ENCODE measurements at places on chromosomes 6 and 20.
A peak's percentile ranks its signal among the peaks of the same experiment; 100 is the strongest.

- DNase-seq = no peak
These were observed 127.4 kb upstream of the HCRTR2 start for GRCh38 chr6:55046869-55047422.

GRCh38 chr20:48194583-48194982 is 409.3 kb upstream of the SULF2 start:
- DNase-seq = no peak

- no peak for DNase-seq
These were observed 236.8 kb upstream of the MARCKS start for GRCh38 chr6:113620386-113620785.

DNA sequence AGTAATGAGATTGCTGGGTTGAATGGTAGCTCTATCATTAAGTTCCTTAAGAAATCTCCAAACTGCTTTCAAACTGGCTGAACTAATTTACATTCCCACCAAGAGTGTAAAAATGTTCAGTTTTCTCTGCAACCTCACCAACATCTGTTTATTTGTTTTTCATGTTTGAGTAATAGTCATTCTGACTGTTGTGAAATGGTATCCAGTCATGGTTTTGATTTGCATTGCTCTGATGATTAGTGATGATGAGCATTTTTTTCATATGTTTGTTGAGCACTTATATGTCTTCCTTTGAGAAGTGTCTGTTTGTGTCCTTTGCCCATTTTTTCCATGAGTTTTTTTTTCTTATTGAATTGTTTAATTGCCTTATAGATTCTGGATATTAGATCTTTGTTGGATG is 24.9 kb downstream of the DEFB125 start:
- no peak for DNase-seq

- DNase-seq = no peak
These were observed 233.4 kb upstream of the ID4 start for GRCh38 chr6:19603721-19604120.

GRCh38 chr20:56626367-56627121 is 2.6 kb upstream of the TFAP2C start:
- DNase-seq = no peak

- no peak for DNase-seq
These were observed 650.5 kb upstream of the DEFB115 start for GRCh38 chr20:30606990-30607389.

DNA sequence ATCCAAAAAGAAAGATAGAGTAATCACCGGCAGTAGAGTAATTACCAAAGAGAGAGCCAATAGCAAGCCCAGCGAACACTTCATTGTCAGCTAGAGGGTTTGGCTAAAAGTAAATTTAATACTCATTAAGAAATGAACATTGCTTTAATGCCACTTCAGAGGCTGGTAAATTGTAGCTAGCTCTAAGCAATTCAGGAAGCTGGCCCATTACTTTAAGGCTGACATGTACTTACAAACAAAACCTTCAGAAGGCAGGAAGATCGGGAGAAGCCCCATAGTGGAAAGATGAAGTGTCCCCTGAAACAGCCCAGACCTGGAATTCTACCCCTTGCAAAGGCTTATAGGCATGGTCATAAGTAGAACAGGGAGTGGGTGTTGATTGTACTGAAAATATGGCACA is 396.6 kb upstream of the ID4 start:
- DNase-seq = no peak

DNA sequence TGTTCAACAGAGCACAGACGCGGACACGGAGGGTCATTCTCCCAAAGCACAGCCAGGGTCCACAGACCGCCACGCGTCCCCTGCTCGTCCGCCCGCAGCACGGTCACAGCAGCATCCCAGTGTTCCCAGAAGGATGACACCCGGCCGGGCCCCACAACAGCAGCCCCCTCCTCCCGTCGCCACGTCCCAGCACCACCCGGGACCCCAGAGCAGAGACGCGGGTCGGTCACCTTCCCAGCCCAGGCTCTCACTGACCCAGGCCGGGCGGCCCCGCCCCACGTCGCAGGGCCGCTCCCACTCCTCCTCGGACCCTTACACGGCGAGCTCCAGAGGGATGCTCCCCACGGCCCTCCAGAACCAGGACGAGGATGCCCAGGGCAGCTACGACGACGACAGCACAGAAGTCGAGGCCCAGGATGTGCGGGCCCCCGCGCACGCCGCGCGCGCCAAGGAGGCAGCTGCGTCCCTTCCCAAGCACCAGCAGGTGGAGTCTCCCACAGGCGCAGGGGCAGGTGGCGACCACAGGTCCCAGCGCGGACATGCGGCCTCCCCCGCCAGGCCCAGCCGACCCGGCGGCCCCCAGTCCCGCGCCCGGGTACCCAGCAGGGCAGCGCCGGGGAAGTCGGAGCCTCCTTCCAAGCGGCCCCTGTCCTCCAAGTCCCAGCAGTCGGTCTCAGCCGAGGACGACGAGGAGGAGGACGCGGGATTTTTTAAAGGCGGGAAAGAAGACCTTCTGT is 64.3 kb downstream of the FNDC1 start:
- DNase-seq = no peak

DNA sequence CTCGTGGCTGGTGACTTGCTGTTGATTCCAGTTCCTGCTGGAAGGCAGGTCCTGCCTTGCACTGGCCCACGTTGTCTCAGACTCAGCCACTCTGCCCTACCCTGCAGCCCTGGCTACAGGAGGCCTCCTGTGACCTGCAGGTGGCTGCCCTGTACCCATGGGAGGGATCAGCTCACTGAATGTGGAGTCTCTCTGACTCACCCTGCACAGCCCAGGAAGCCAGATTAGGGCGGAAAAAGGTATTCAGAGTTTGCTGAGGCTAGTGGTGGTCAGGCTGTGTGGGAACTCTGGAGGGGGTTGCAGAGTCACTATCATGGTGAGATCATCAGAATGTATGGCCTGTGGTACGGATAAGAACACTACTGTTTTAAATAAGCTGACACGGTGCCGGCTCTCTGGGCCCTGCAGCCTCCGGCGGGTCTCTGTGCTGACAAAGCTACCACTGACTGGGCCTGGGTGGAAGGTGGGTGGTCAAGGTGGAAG is 24.7 kb upstream of the PYGB start:
- DNase-seq = peak; percentile 46

DNA sequence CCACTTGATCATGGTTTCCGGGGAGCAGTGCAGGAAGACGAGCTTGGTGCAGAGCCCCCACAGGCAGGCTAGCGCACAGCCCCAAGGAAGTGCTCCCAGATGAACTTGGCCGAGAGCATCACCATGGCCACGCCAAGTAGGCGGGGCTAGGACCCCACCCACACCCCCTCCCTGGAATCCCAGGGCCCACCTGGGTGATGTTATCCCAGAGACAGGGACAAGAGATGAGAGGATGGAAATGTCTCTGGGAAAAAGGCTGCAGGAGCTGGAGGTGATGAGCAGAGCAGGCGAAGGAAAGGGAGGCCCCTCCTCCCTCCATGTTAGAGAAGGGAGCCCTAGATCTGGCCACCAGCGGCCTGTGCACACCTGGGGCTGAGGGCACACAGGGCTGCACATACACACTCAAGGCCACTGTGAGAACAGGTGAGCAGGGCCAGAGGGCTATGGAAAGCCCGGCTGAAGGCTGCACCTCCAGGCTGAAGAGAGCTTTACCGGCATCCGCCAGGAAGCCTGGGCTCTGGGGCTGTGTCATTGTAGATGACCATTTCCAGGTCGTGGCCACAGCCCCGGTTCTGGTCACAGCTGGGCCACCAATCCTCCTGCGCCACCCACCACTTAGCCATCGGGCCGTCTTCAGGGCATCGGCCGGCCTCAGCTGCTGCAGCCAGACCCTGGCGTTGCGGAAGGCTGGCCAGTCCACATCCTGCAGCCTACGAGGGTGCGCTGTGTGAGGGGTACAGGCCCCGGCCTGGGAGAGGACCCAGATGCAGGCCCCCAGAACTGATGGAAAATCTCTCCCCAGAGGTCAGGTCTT is 24.9 kb downstream of the NPEPL1 start:
- no peak for DNase-seq

DNA sequence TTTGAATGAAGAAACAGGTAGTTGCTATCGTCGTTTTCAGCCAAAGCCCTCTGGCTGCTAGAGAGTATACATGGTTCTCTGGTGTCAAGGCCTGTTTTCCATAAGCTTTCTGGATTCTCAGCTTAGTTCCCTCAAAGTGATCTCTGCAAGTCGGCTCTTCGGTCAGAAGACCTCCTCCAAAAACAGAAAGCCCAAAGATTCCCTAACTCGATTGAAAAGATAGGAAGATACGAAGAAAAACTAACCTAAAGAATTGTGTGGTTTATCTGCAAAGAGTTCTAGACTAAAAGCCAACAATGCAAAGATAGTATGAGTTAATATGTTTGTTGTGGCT is 545 bp upstream of the ASCC3 start:
- DNase-seq = peak; percentile 66

- DNase-seq = no peak
These were observed 22.2 kb downstream of the PGBD1 start for GRCh38 chr6:28303570-28303969.

GRCh38 chr20:1630186-1630585 is 10.4 kb upstream of the SIRPB1 start:
- no peak for DNase-seq

GRCh38 chr6:83490217-83490807 is 22.0 kb upstream of the PRSS35 start:
- no peak for DNase-seq

GRCh38 chr6:5638666-5639065 is 368.1 kb downstream of the NRN1 start:
- no peak for DNase-seq

DNA sequence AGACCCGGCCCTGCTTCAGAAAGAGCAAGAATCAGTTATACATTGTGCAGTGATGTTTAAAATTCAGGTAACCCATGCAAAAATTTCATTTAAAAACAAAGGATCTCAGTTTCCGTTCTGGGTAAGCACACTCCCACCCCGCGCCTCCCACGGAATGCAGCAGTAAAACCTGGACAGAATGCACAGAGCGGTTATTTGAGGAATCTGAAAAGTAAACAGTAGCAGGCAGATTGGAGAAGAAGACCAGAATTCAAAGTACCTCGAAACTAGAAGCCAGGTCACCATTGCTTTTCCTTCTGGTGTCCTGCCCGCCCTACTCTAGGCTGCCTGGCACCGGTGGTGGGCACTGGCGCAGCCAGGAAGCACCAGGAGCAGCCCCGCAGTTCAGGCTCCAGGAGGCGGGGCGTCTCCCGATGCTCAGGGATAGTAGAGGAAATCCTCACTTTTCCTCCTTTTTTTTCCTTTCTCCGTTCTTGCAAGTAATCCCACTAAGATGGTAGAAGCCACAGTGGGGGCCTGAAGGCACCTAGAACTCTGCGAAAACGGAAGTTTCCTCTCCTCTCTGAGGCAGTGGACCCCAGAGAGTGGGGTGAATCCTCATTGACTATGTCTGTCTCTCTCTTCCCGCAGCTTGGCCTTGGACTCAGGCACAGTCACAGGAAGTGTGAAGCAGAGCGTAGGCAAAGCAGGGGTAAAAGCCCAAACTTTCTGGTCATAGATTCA is 28.3 kb downstream of the METTL24 start:
- no peak for DNase-seq

- peak; percentile 82 for DNase-seq
These were observed 40.0 kb downstream of the MYLIP start for GRCh38 chr6:16168858-16169257.

GRCh38 chr6:112233847-112234246 is 20.5 kb downstream of the LAMA4 start:
- DNase-seq = no peak

DNA sequence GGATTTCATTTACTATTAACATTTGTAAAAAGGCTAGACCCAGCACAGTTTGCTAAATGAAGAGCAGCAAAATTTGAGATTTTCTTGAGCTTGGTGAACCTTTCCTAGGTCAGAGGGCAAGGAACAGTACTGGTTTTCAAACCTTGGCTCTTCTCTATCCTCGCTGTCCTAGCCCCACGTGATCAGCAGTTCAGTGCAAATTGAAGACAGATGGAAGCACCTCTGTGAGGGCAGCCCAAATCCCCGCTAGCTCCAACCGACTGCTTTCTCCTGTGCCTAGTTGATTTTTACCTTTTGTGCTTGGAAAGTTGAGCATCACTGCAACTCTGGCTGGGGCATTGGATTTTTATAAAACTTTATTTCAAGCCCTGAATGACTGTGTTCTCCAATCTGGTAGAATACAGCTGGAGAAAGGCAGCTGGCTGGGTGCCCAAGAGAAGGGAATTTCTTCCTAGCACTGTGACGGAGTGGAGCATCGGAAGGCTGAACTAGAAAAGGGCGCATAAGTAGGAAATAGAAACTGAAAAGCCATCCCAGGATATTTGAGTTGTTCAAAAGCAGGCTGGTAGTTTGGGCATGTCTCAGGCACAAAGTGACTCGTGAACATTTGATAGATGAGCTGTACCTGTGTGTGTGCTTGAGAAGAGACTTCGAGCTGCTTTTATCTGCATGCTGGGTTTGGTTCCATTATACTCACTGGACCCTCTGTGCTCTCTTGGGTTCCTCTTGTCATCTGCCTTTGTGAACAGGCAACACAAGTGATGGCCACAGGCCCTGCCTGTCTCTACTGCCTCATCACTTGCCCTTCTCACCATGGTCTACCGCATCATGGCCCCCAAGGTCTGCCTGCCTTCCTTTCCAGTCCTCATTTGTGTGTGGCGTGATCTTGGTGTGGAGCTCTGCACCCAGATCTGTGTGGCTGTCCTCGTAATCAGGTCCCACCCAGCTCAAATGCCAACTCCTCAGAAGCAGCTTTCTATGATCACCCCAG is 2.3 kb downstream of the RNF114 start:
- DNase-seq = no peak

DNA sequence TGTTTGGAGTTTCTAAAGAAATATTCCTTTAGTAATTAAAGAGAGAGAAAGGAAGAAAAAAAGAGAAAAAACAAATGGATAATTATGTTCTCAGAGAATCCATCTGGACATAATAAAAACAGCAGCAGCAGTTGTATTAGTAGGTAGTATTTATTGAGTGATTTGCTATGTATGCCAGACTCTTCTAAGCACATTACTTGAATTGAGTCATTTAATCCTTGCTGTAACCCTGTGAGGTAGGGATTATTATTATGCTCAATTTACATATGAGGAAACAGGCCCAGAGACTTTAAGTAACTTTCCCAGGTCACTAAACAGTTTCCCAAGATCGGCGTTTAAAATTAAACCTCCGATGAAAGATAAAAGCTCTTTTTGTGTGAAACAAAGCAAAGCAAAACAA is 238.8 kb downstream of the TSHZ2 start:
- DNase-seq = no peak

DNA sequence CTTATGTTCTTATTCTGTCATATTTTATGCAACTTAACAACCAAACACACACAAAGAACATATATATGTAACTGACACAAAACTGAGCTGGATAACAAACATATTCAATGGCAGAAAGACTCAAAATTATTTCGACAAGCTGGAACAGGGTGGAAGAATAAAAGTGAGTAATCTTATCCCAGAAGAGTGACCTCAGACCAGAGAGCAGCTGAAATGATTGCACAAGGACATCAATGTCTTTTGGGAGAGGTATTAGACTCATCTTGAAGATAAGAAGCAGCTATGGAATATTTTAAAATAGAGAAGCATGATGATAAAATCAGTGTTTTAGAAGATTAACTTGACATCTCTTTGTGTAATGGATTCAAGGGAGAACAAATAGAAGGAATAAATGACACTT is 191.6 kb upstream of the PRDM1 start:
- DNase-seq = no peak

- no peak for DNase-seq
These were observed 6.2 kb downstream of the TRIM38 start for GRCh38 chr6:25968769-25969168.

Data from Kasumi-1 (cell line).